Spleen (tissue), 13 donors: ENCODE measurements at places on chromosomes 3 and 15. TPM values are rescaled to one million over a fixed set of nuclear protein-coding genes. Genes with fewer than 3 reads are reported as not detected.

GRCh38 chr3:124157748-124158147, 165.8 kb upstream of the ROPN1 start:
- no peak for DNase-seq

GRCh38 chr3:133871368-133872090, 24.2 kb downstream of the RAB6B start:
- no peak for DNase-seq

DNA sequence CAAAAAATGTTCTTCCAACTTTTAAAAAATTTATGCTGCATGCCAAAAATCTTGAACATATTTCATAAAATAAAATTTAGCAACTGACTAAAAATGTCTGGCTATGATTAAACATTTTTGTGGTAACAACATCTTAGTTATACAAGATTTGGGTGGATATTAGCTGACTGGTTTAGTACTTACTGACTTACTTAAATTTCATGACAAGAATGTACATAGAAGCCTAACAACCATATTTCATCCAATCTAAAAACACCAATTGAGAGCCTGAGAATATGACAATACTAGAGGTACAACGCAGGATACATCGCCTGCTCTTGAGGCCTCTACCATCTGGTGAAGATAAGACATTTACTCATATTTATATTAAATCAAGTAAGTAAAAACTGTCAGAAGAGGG, 34.6 kb downstream of the GNB4 start:
- DNase-seq = no peak

GRCh38 chr3:175716446-175716845, 857.3 kb downstream of the NAALADL2 start:
- DNase-seq = no peak

DNA sequence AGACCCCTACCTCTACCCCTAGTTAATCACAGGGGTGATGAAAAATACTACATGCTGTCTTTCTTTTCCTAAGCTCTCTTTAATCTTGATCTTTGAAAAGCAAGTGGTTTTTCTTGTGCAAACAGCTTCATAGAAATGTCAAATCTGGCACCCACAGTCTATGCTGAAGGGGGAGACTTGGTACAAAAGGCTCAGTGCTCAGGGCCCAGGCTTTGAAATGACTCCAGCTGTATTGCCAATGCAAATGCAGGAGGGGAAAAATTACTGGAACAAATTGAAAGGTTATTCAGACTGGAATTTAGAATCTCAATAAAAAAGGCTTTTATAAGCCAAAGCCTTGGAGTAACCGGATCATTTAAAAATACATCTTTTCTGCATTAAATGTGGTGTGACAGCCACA, 223.9 kb downstream of the LRTM1 start:
- DNase-seq = no peak

- DNase-seq = no peak
Observed at GRCh38 chr3:59717679-59718205, 667.9 kb upstream of the CFAP20DC start.

DNA sequence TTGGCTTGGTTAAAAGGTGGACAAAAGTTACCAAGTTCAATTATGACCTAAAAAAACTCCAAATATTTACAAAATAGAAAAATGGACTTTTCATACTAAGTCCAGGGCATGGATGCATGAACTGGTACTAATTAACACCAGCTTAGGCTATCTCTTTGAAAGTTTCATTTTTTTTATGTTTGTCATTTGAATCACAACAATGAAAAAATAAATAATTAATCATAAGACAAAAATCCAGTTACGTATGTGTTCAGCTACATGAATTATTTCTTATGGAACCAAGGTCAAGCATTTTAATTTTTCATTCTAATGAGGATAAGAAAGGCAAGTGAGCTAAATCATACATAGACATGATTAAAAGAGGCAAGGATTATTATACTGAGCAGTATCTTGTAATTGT, 23.7 kb upstream of the STRIT1 start:
- no peak for DNase-seq

GRCh38 chr3:54541369-54541768, 386.5 kb downstream of the LRTM1 start:
- DNase-seq = no peak

GRCh38 chr15:42490291-42490670, 660 bp downstream of the ZNF106 start:
- DNase-seq = no peak

DNA sequence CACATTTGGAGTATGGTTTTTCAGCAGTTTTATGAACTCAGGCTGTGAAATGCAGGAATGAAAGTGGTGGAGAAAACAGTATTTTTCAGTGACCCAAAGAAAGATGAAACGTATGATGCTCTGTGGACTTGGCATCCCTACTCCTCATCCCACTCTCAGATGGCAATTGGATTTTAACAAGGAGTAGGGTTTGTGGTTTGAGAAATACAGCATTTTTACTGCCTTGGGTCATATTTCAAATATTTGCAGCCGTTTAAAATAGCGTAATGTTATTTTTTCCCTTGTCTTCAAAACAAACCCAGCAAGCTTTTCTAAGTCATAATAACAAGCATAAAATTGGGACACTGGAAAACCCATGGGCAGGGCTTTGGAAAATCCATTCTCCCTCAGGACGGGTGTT, 117.2 kb upstream of the LRIG1 start:
- DNase-seq = no peak

GRCh38 chr15:74841891-74842373, 1.0 kb downstream of the ULK3 start:
- DNase-seq = no peak

GRCh38 chr3:71090207-71090606, 493.3 kb downstream of the FOXP1 start:
- DNase-seq = no peak

Gene XCR1
- polyA plus RNA-seq = 0.06 TPM

Gene LMAN1L
- 25.6 TPM for polyA plus RNA-seq

Gene GOLGA8R
- polyA plus RNA-seq = 0.57 TPM

Gene CLDN11
- polyA plus RNA-seq = 1.6 TPM

Gene LTF
- polyA plus RNA-seq = 16.7 TPM

Gene GRK7
- 0.07 TPM for polyA plus RNA-seq

Gene DNAH1
- 4.9 TPM for polyA plus RNA-seq

Gene VGLL3
- 0.26 TPM for polyA plus RNA-seq
